ENCODE measurements at places on chromosomes 6 and 20.

GRCh38 chr20:24124951-24125650, 136.5 kb upstream of the GGTLC1 start:
- no peak for DNase-seq

DNA sequence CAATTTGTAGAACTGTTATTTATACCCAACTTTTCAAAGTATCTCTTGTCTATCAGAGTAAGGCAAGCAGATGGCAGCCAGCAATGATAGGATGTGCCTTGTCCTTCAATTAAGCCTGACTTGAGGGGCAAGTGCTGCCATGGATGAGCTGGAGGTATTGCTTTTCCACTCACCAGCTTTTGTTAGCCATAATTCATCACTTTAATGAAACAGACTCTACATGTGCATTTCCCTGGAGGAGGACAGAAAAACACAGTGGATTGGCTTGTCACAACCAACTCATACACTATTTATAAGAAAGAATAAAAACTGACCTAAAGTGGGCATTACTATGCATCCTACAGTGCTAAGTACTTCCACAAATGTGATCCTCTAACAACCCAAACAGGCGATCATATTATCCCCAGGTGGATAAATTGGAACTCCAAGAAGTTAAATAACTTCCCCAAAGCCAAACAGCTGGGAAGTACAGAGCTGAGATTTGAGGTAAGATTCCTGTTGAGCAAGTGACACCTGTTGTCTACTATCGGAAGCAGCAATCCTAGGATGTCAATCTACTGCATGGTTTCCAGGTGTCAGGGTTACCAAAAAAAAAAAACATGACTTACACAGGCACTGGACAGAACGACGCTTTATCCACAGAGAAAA, 73.9 kb upstream of the NRSN1 start:
- no peak for DNase-seq

GRCh38 chr6:18413381-18413780, 26.2 kb downstream of the RNF144B start:
- no peak for DNase-seq

GRCh38 chr20:3473944-3474343, 3.1 kb downstream of the ATRN start:
- DNase-seq, result no peak

DNA sequence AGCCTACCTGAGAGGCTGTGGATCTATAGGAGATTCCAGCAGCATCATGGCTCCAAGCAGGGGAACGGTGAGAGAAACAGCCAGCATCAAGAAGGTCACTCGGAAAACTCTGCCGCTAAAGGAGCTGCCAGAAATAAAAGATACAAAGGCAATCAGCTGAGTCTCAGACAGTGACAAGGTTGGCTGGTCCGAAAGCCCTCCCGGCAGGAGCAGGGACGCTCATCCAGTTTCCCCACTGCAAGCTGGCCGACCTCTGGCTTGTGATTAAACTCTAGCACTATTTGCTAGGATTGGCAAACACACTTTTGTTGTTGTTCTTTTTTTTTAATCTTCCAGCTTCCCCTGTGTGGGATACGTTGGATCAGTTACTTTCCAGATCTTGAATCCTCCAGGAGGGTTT, 8.7 kb downstream of the APMAP start:
- no peak for DNase-seq

- DNase-seq, result no peak
These were observed 919.5 kb upstream of the FLRT3 start for GRCh38 chr20:15256676-15257568.

DNA sequence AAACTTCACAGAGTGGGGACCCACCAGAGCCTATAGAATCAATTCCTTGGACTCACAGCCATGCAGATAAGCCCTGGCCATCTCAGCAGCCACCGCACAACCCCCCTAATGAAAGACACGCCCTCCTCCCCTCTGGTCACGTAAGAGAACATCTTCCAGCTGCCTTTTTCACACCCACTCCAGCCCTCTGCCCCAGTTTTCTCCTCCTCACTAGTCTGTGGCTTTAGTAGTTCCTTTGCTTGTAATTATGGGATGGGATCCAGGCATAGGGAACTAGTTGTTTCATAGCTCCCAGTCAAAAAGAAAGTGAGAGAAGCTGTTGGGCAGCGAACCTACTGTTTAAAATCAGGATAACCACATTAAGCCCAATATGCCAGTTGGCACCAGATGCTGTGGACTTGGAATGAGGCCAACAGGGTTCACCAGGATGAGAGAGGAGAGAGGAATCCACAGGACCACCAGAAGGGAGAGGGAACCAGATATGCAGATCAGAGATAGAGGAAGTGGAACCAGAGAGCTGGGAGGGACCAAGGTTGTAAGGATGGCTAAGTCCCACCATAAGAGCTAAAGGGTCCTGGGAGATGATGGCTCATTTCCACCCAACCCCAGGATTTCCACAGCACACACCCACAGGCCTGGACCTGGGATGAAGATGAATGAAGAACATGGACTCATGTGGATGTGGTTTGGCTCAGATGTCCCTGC, 9.0 kb upstream of the BTN3A1 start:
- DNase-seq, result no peak

DNA sequence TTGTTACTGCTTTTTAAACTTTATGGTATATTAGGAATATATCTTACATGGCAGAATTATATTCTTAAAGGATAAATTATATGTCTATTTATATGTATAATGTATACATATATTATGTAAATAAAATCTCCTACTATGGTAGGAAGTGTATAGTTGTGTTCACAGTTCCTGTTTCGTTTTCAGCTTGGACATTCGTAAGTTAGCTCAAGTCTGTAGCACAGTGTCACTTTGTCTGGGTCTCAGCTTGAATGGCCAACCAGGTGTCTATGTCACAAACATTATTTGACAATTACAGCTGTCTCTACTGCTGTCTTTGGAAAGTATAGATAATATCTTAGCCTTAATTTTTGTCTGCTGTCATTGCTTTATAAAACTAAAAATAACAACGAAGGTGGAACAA, 303.9 kb downstream of the CDKAL1 start:
- DNase-seq, result no peak

DNA sequence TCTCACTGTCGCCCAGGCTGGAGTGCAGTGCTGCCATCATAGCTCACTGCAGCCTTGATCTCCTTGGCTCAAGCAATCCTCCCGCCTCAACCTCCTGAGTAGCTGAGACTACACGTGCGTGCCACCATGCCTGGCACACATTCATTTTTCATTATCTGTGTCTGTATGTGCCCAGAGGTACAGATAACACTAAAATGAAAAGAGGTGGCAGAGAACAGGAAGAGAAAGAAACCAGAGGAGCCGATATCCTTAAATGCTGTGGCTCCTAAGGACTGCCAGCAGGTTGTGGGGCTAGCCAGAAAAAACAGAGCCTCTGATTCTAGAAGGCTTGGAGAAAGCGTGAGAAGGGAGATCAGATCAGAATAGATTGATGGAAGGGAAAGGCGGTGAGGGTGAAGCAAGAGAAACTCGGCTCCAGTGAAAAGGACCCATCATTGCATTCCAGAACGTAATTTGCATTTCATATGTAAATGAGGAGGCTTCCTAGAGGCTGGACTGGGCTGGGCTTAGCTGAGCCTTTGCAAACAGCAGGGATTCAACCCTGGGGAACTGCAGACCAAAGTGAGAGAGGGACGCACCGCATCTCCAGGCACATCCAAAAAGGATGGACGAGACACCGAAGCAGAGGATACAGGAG, 64.2 kb downstream of the GCNT2 start:
- DNase-seq, result no peak

DNA sequence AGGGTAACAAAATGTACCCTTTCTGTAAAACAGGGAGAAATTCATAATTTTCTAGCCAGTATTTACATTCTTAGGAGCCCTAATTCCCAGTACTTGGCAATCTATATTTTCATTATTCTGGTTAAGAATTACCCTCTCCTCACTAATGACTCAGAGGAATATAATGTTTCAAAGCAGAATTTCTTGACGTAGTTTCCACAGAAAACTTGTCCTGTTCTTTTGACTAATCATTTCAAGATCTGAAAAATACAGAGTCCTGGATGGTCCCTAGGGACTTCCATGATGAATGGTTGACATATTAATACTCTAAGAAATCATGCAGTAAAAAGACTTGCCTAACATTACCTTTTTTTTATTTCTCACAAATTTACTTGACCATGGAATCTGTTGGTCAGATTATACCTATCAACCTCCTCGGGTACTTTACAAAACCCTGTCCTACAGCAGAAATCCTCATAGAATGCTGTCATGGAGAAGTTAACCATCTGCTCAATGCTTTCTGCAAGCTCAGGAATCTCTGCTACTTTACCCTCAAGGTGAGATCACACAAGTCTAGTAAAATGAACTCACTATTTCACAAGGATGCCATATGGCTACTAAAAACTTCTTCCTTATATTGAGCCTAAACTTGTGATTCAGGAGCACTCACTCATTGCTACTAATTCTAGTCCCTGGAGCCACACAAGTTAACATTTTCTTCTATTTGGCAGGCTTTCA, 202.1 kb upstream of the CNR1 start:
- no peak for DNase-seq

DNA sequence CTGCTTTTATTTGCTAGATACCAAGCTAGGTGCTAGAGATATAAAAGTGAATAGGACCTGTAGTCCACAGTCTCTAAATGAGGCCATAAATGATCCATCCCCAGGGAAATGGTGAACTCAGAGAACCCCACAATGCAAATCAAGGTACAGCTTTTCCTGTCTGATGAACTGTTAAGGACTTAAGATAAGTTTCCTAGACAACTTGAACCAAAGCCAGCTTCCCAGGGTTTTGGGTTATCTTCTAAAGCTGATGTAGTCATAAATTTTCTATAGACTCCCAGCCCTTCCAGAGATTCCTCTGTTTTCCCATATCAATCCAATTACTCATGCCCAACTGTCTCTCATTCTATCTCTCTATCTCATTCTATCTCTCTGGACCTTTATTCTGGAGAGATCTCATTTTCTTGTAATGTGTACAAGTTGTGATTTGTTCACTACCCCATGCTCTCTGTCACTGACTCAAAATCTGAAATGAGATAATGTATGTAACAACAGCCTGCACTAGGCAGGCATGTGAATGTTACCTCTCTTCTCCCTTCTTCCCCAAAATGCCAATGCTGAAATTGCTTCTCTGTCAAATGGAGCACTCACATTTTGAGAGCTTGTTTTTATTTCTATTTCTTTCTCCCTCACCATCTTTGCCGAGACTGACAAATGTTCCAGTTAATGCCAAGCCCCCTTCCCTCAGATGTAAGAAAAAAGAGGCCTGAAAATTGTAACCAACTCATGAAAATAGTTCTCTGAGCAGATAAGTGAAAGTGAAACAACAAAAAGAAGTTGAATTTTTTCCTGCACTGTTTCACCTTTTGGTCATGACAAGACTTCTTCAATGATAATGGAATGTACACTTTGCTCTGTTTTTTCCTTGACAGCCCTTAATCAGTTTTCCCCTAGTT, 279.9 kb downstream of the SLC35F1 start:
- DNase-seq, result no peak

DNA sequence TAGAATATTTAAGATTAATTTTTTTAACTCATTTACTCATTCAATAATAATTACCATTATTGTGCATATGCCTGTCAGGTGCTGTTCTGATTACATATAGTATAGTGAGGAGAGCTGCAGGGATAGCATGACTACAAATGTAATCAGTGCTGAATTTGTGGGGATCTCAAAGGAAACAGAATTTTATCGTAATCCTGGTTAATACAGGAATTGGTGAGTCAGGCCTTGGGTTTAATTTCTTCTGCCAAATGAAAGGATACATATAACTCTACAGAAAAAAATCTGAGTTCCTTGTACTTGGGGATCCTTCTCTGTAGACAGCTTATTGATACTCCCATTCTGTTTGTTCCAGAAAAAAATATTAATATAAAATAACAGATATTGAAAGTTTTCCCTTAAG, 297.2 kb downstream of the GJA1 start:
- no peak for DNase-seq

- DNase-seq, result no peak
These were observed 101.4 kb downstream of the BACH2 start for GRCh38 chr6:90195094-90195829.

GRCh38 chr6:139973669-139974344, 599.4 kb upstream of the CITED2 start:
- DNase-seq, result no peak

DNA sequence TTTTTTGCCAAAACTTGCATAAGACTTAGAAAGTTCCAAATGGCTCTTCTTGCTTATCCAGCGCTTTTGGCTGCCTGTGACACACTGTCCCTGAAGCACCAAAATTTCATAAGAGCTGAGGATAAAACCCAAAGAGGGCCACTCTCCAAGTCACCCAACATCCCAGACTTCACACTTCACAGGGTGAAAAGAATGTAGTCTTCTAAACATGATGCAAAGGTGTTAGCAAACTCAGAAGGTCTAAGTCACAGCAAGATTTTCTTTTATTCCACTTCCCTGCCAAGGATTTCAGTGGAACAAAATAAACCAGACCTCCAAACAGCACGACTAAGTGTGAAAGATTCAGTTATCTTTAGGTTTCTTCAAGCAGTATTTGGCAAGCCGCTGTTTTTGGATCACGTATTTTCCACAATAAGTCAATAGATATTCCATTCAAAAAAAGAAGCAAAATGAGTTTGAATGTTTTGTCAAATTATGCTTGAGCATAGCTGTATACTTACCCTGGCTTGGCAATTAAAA, 44.6 kb upstream of the CD93 start:
- DNase-seq, result no peak

- no peak for DNase-seq
These were observed 36.8 kb upstream of the MRPS10 start for GRCh38 chr6:42254505-42254904.

GRCh38 chr20:57244221-57244585, 22.2 kb downstream of the BMP7 start:
- DNase-seq, result no peak

DNA sequence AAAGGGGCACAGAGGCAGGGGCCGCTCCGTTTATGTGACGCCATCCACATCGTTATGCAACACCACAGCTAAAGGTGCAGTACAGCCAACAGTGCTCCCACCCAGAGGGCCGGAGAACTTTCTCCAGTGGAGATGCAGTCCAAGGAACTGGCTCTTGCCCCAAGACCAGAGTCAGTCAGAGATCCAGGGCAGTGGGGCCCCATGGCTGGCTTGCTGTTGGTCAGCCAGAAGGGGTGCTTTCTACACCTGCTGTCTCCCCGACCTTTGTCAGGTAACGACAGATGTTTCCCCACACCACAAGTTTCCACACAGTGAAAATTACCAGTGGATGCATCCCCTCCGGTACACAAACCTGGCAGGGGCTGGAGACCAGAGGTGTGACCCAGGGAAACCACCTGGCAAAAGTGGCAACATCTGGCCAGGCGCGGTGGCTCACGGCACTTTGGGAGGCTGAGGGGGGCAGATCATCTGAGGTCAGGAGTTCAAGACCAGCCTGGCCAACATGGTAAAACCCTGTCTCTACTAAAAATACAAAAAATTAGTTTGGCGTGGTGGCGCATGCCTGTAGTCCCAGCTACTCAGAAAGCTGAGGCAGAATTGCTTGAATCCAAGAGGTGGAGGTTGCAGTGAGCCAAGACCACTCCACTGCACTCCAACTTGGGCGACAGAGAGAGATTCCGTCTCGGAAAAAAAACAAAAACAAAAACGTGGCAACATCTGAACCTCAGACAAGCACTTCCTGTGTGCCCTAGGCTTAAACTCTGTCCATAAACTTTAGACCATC, 34.9 kb downstream of the UBE2V1 start:
- DNase-seq, result no peak

- DNase-seq, result no peak
These were observed 12.9 kb downstream of the THBS2 start for GRCh38 chr6:169240591-169241390.

Measured in CD4-positive, alpha-beta T cell treated with Interleukin-1 beta for 1 hour (primary cell).